ENCODE measurements at places on chromosomes 7 and 10.
A peak's percentile ranks its signal among the peaks of the same experiment; 100 is the strongest.

- no peak for DNase-seq
Measured at GRCh38 chr7:23928418-23928775, 218.4 kb downstream of the STK31 start.

- DNase-seq = no peak
Measured at GRCh38 chr7:120181499-120181898, 91.5 kb upstream of the KCND2 start.

DNA sequence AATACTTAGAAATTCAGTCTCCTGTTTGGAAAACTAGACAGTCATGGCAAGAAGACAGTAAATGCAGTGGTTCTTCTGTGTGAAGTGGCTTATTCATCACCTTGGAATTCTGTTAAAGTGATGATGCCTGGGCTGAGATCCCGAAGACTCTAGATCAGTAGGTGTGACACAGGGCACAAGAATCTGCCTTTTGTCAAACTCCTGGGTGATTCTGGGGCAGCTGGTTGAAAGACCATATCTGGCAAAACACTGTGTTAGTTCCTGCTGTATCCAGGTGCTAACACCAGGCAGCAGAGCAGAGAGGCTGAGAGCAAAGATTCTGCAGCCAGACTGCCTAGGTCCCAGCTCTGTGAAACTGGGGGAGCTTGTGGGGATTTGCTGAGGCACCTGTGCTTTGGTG lies 26.5 kb downstream of the MRC1 start:
- no peak for DNase-seq

DNA sequence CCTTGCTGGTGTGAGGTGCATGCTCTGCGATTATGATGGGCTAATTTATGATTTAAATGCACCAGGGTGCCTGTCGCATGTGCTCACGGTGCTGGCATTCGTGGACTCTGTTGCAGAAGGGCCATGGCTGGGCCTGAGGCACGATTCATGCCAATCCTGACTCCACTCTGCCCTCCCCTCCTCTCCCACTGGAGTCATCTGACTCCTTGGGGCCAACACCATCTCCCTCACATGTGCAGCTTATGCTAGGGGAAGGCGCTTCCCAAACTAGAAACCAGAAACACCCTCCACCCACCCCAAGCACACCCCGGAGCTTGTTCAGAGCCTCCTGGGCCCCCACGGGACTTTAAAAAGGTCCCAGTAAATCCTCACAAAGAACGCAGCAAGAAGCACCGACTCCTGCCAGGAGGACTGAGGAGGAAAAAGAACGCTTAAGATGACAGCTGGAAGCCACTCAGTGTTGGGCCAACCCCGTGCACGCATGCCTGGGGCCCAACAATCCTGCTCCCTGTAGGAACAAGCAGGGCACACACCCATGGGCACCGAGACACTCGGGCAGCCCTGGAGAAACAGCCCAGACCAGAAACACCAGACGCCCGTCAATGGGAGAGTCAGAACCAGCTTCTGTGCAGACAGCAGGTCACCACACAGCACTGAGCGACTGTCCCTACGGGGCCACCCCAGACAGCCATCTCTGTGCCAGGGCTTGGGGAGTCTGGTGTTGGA lies 14.1 kb downstream of the BRI3 start:
- no peak for DNase-seq

- no peak for DNase-seq
Measured at GRCh38 chr7:137760111-137760510, 86.7 kb downstream of the DGKI start.

GRCh38 chr7:17279061-17279460 lies 19.4 kb upstream of the AHR start:
- DNase-seq = no peak

- DNase-seq = peak; percentile 83
Measured at GRCh38 chr7:80722616-80723195, 84.3 kb downstream of the CD36 start.

- no peak for DNase-seq
Measured at GRCh38 chr10:128078136-128078969, 47.9 kb downstream of the MKI67 start.

GRCh38 chr7:128448751-128449302 lies 6.9 kb upstream of the HILPDA start:
- no peak for DNase-seq

DNA sequence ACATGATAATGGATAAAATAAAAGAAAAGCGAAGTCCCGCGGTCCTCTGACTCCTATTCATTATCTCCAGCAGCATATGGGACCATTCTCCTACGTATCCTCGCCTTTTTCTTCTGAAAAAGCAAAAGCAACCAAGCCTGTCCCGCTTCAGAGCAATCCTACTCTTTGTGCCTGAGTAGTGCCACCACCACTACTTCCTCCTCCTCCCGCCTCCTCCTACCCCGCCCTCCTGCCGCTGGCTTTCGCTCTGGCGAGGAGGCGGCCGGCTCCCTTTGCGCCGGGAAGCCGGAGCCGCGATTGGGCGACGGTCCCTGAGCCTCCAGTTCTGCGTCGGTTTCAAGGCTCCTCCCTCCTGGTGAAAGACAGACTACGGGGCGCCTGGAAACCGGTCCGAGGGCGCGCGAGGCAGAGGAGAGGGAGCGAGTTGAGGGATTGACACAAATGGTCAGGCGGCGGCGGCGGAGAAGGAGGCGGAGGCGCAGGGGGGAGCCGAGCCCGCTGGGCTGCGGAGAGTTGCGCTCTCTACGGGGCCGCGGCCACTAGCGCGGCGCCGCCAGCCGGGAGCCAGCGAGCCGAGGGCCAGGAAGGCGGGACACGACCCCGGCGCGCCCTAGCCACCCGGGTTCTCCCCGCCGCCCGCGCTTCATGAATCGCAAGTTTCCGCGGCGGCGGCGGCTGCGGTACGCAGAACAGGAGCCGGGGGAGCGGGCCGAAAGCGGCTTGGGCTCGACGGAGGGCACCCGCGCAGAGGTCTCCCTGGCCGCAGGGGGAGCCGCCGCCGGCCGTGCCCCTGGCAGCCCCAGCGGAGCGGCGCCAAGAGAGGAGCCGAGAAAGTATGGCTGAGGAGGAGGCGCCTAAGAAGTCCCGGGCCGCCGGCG lies at the start of gene FZD1:
TSS of gene FZD1 (plus strand) at position 388 of the 878 bp plus-strand sequence. CDS start at position 836, 448 bp downstream.
- peak; percentile 92 for DNase-seq

- DNase-seq = no peak
Measured at GRCh38 chr7:45219801-45220435, 62.3 kb downstream of the RAMP3 start.

DNA sequence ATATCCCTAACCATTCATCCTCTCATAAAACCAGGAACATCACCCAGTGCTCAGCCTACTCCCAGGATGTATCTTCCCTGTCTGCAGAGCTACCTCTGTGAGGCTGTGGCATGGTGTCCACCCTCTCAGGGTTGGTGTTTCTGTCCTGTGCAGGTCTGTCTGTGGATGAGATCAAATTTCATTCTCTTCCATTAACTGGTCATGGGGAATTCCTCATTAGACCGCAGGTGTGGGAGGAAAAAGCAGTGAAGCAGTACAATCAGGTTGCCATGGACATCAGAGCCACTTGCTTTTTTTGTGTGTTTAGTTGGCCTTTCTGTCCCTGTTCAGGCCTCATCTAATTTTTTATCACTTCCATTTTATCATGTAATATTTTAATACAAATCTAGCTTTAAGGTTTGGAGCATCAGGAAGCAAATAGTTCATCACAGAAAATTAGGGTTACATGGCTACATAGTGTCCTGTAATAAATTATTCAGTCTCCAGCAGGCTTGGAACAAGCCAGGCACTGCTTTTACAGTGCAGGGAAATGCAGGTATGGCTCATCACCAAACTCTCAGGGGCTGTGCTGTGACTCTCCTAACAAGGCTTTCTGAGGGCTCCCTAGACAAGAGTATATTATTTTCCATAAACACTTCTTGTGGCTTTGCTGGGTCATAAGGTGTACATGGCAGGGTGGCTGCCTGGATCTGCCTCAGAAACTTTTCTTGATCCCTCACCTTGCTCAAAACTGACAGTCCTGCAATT lies 594.9 kb upstream of the IGFBP3 start:
- DNase-seq = no peak
